ENCODE measurements at places on chromosomes 6 and 20.

- DNase-seq = no peak
Observed at GRCh38 chr6:34205466-34205865, 31.2 kb upstream of the HMGA1 start.

GRCh38 chr6:31609519-31610406 lies 5.3 kb upstream of the AIF1 start:
- DNase-seq = no peak

- no peak for DNase-seq
Observed at GRCh38 chr6:39881851-39882530, 52.3 kb downstream of the MOCS1 start.

GRCh38 chr20:16707674-16708073 lies 22.2 kb upstream of the SNRPB2 start:
- DNase-seq = no peak

DNA sequence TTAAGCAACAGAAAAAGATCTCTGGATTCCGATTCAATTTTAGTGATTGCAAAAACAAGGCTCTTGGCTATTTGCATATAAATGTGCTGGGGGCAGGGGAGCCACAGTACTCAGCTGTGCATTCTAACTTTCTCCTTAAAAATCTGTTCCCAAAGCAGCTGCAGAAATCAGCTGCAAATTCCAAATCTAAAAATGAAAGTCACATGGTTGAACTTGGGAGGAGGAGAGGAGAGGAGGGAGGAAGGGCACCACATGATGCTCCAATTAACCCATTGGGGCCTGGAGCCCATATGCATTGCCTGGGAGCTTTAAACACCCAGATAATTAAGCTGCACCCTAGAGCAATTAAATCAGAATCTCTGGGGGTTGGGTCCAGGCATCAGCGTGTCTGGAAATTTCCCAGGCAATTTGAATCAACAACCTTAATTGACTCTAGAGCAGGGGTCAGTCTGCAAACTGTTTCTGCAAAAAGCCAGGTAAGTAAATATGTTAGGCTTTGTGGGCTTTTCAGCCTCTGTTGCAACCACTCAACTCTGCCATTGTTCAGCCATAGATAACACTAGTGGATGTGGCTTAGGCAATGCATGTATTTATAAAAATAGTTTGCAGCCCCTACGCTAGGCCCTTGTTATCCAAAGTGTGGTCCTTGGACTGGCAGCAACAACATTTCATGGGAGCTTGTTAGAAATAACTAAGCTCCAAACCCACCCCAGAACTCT lies 508.1 kb downstream of the KIF16B start:
- DNase-seq = no peak

GRCh38 chr6:31922942-31923341 lies 4.6 kb upstream of the C2 start:
- DNase-seq = no peak

DNA sequence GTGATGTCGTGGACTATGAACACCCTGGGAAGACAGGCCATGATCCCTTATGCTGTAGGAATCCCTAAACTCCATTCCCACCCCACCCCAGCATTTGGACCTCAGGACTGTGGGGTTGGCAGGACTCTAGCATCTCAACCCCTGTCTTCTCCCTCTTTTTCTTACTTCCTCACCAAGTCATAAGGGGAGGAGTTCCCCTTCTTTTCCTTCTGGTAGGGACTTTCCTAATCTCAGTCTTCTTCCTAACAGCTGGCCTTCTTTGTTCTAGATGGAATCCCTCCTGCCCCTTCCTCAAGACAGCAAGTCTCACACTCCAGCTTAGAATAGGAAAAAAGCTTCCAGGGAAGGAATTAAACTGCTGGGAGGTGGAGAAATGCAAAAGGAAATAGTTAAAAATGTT lies 2.3 kb upstream of the SIRPB2 start:
- DNase-seq = no peak

GRCh38 chr6:162468326-162468725 lies 259.2 kb downstream of the PRKN start:
- DNase-seq = no peak

GRCh38 chr6:53408826-53409225 lies 60.1 kb upstream of the ELOVL5 start:
- no peak for DNase-seq

DNA sequence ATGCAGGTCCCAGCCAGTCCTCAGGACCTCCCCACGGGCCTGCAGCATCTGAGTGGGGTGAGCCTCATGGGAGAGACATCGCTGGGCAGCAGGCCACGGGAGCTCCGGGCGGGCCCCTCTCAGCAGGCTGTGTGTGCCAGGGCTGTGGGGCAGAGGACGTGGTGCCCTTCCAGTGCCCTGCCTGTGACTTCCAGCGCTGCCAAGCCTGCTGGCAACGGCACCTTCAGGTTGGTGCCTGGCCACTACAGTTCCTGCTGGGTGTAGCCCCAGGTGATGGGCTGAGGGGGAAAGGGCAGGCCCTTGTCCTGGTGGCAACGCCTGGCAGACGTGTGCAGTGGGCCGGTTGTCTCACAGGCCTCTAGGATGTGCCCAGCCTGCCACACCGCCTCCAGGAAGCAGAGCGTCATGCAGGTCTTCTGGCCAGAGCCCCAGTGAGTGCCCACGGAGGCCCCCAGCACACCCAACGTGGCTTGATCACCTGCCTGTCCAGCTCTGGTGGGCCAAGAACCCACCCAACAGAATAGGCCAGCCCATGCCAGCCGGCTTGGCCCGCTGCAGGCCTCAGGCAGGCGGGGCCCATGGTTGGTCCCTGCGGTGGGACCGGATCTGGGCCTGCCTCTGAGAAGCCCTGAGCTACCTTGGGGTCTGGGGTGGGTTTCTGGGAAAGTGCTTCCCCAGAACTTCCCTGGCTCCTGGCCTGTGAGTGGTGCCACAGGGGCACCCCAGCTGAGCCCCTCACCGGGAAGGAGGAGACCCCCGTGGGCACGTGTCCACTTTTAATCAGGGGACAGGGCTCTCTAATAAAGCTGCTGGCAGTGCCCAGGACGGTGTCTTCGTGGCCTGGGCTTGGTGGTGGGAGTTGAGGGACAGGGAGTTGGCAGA lies 787 bp upstream of the TNFRSF6B start:
- DNase-seq = no peak

- DNase-seq = no peak
Observed at GRCh38 chr6:37173493-37174195, 3.7 kb downstream of the PIM1 start.

GRCh38 chr20:45294003-45294368 lies 12.7 kb upstream of the RBPJL start:
- no peak for DNase-seq

- no peak for DNase-seq
Observed at GRCh38 chr20:21167261-21167660, 41.4 kb downstream of the KIZ start.

DNA sequence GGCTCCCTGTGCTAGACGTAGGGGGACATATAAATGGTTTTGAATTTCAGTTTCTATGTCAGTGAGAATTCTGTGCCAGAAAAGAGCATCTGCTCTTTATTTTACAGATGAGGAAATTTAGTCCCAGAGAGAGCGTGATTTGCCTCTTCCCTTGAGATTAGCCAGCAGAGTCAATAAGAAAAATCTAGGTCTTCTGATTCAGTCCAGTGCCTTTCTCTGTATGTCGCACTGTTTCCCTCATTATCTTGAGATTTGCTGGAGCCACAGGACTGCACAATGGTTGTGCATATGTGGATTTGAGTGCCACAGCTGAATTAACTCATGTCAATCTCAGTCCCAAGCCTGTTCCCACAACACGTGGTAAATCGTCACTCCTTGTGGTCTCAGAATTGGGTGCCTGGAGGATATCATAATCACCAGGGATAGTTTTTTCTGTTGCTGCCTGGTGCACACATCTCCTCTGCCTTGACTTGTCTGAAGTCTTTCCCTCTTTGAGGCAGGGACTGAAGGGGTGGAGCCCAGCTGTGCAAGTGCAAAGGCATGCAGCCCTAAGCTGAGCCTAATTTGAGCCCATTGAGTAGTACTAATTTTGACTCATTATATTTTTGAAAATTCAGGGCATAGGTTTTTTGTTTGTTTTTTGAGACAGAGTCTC lies 276.7 kb downstream of the SOX4 start:
- no peak for DNase-seq

DNA sequence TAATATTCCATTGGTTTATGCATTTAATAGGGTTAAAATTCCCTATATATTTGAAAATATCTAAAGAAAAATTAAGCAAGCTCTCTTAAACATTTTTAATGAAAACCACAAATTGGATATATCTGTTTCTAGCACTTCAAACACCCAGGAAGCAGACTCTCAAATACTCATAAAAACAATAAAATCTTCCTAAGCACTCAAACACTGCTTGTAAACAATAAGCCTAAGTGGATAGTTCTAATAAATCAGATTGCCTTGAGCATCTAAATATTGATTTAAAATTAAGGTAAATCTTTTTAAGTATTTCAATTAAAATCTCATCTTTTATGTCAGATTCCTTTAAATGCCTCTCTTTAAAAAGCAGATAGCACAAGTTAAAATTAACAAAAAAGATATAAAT lies 254.4 kb downstream of the KCNQ5 start:
- no peak for DNase-seq

DNA sequence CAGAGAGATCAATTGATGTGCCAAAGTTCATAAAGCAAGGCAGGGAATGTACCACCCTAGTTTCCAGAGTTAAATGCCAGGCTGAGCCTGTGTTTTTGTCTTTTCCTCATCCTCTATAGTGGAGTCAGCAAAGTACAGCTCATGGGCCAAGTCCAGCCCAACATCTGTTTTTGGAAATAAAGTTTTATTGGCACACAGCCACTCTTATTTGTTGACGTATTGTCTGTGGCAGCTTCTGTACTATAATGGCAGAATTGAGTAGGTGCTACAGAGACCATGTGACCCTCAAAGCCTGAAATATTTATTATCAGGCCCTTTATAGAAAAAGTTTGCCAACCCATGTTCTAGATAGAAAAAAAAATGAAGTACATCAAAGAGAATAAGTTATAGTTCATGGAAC lies 187.0 kb downstream of the TSHZ2 start:
- no peak for DNase-seq

DNA sequence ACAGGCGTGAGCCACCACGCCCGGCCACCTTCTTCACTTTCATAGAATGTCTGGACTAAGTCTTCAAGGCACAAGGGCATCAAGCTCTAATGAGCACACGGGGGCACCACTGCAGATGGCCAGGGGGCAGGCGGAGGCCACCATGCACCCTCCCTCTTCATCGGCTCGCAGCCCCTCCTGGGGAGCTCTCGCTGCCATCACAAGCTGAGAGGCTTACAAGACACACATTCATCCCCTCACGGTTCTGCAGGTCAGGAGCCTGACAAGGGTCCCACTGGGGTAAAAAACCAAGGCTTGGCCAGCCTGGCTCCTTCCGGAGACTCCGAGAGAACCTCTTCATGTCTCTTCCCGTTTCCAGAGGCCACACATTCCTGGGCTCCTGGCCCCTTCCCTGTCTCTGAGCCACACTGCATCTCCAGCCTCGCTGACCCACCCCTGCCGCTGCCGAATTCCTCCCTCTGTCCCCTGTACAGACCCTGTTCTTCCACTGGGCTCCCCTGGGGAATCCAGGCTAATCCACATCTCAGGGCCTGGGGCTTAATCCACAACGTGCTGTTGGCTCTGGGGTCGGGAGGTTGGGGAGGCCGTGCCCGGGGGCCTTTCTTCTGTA lies 19.8 kb downstream of the DLL1 start:
- DNase-seq = no peak

DNA sequence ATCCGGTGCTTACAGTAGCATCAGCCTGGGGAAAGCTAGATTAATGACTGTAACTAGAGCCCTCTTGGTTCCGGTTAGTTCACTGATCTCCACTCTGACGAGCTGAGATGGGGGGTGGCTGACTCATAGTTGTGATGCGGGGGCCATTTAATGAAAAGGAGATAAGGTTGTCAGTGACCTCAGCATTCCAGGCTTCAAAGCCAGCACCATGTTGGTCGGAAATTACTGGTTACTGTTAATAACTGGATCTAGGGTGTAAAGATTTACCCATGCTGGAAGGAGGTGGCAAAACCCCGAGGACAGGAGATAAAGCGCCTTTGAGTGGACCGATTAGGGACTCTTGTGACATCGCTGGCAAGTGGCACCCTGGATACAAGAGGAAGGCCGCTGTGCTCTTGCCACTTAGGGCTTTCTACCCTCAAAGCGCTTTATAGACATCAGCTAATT lies 21.1 kb downstream of the FOXC1 start:
- no peak for DNase-seq

DNA sequence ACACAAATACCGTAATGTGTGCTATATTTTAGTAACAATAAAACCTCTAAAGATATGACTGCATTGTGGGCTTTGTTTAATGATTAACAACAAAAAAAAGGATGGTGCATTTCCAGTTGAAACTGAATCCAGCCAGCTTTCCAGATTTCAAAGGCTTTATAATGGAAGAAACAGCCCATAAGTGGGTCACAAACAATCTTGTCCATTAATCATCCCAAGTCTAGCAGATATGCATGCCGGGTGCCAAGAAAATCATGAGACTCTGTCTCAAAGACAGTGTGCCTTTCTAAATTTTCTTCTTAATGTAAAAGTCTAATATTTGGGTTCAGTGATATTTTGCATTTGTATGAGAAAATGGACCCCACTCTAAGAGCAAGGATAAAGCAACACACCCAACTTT lies 20.6 kb upstream of the LAMP5 start:
- DNase-seq = no peak

DNA sequence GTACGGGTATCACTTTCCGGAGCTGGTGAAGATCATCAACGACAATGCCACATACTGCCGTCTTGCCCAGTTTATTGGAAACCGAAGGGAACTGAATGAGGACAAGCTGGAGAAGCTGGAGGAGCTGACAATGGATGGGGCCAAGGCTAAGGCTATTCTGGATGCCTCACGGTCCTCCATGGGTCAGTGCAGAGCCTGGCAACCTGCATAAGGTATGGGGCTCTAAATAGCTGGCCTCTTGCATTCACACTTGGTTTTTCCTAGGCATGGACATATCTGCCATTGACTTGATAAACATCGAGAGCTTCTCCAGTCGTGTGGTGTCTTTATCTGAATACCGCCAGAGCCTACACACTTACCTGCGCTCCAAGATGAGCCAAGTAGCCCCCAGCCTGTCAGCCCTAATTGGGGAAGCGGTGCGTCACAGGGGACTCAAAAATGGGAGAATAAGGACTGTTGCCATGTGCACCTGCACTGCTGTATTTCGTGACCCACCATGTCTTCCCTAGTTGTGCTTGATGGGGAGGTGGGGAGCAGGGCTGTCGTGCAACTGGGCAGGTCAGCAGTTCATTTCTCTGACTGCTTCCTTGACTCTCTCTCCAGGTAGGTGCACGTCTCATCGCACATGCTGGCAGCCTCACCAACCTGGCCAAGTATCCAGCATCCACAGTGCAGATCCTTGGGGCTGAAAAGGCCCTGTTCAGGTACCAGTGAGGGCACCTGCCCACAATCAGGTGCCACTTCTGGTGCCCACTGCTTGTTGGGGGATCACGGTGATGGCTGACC lies 3.1 kb downstream of the NOP56 start:
- DNase-seq = no peak

- no peak for DNase-seq
Observed at GRCh38 chr20:41769592-41770018, 151.4 kb upstream of the CHD6 start.

DNA sequence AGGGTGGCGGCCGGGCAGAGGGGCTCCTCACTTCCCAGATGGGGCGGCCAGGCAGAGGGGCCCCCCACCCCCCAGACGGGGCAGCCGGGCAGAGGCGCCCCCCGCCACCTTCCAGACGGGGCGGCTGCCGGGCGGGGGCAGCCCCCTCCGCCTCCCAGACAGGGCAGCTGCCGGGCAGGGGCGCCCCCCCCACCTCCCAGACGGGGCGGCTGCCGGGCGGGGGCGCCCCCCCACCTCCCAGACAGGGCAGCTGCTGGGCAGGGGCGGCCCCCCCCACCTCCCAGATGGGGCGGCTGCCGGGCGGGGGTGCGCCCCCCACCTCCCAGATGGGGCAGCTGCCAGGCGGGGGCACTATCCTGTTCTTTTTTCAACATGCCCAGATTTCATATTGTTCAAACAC lies 78.2 kb upstream of the DST start:
- DNase-seq = no peak

GRCh38 chr6:5422321-5422915 lies 161.1 kb downstream of the FARS2 start:
- DNase-seq = no peak

Data from stimulated activated CD8-positive, alpha-beta memory T cell treated with anti-CD3 and anti-CD28 coated beads, Interleukin-15, amount 100 ng/mL, for 4 hours (primary cell).